ENCODE measurements at places on chromosomes 6 and 20.

DNA sequence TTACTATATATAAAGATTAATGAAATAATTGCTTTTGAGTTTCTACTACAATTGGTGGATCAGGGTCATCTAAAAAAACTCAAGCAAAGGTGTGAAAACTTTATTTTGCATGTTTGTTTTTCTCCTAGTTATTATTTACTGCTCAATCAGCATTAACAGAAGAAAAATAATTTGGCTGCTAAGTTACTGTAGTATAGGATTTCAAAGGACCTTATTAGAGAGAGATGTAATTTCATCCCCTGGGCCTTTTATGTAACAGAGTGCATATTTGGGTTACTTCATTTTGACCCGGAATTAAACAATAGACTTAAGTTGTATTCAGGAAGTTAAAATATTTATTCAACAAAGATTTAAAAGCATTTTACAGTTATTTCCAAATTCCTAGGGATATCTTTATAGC, 49.8 kb downstream of the EYA4 start:
- no peak for DNase-seq

GRCh38 chr6:106450653-106451052, 90.1 kb downstream of the CRYBG1 start:
- DNase-seq = no peak

DNA sequence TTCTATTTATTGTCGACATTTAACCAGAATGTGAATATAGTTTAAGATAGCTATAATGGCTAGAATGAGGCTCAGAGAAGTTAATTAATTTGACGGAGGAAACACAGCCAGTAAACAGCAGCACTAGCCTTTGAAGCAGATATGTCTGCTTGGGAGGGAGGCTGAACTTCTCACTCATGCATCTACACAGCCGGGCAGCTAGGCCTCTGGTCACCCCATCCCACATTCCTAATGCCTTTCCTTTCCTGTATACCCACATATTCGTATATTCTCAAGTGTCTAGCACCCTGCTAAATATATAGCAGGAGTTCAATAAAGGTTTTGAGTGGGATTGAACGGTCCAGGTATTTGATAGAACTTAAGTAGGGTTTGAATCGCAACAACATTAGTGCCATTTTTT, 230.4 kb upstream of the PDE10A start:
- DNase-seq = no peak

- DNase-seq = no peak
Observed at GRCh38 chr6:27139756-27140579, 107.5 kb upstream of the PRSS16 start.

DNA sequence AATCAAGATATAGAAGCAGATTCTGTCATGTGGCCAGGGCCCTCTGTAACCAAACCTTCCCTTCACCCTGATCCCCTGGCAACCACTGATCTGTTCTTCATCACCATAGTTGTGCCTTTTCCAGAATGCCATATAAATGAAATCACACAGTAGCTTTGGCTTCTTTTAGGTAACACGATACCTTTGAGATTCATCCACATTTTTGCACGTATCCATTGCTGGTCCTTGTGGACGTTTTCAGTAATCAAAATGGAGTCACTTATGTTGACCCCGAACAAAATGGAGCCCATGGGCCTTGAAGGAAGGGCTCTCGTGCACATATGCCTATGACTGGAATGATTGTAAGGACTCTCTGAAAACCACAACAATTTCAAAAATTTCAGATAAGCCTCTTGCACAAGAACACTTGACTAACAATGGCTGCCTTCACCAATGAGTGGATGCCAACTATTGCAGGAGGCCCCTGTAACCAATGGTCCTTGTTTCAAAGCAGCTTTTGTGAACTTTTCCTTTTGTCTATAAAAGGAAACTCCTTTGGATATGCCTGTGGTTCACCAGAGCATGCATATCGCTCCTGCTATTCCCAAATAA, 84.3 kb upstream of the RALY start:
- no peak for DNase-seq

GRCh38 chr6:118791499-118791898, 102.5 kb upstream of the ASF1A start:
- DNase-seq = no peak

Data from B cell (primary cell).